ENCODE measurements at places on chromosomes 2 and 18.

DNA sequence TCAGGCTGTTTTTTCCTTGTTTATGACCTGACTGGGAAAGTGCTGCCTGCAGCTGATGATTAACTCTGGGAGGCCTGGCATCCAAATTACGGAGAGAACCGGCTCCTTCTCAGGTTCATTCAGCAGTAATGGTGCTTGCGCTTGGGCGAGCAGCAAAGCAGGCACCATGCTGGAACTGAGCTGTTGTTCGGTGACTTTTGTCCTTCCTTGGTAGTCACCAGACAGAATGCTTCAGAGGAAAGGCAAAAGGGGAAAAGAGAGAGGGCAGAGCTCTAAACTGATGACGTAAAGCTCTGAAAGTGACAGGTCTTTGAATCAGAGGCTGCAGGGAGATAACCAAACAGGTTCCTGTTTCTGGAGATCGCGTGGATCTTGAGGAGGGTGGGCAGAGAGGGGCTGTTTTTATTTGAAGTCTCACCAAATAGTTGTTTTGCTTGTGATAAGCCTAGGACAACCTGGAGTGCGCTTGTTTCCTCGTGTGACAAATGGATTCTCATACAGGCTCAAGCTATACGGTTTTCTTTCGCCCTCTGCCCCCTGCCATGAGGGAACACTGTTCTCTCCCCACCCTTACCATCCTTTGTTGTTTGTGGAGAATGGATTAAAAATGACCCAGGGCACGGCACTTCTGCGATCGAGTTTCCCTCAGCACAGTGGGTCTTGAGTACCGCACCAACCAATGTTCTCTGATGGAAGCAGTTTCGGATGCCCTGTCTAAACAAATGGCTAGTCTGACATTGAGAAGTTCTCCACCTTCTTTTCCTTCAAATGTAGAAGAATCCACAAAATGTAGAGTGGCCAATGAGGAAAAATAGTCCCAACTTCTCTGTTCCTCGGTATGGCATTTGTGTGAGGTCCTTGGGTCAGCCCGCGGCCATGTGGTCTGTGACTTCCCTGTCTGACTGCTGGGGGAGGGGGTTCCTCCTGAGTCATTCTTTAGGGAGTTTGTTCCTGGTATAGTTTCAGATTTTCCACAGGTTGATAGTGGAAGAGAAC lies 1.3 kb downstream of the RASGRP3 start:
- peaks cover 64% of the 10 kb centered on the region for H3K4me1 ChIP-seq
- no peaks in the 10 kb centered on the region for H3K27me3 ChIP-seq
- peak overlapping the region; percentile 65 for H3K4me3 ChIP-seq

GRCh38 chr2:108923736-108924579 lies 65.1 kb downstream of the EDAR start:
- no peaks in the 10 kb centered on the region for H3K36me3 ChIP-seq
- DNase-seq = no peak
- no peaks in the 10 kb centered on the region for H3K27me3 ChIP-seq
- no peak overlapping the region for H3K4me3 ChIP-seq

DNA sequence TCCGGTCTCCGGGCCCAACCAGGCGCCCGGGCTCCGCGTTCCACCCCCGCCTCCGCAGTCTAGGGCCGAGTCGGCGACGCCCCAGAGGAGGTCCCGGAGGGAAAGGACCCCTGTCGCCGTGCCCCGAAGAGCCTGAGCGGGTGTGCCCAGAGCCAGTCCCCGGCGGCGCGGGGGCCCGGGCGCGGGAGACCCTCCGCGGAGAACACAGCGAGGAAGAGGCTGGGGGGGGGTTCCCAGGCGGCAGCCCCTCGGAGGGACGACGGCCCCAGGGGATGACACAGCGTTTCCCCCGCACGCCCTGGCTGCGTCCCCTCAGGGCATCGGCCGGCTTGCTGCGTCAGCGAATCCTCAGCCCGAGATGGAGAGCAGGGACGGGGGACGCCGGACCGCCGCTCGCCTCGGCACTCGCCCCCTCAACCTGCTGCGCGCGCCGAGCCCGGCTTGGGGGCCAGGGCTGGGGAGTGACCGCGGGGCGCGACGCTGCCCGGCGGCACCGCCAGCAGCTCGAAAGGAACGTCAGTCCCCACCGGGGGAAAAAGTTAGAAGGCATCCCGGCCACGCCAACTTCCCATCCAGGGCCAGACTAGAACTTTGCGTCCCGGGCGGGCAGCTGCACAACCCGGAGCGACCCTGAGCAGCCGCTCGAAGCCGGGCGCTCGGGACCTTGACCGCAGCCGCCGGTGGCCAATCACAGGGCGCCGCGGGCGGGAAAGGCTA lies 711 bp downstream of the SFXN5 start:
- H3K4me3 ChIP-seq = peak overlapping the region; percentile 79
- H3K36me3 ChIP-seq = peaks cover 9% of the 10 kb centered on the region
- peak overlapping the region; percentile 93 for H3K27ac ChIP-seq
- H3K27me3 ChIP-seq = no peaks in the 10 kb centered on the region
- H3K4me1 ChIP-seq = peaks cover 21% of the 10 kb centered on the region

GRCh38 chr2:158113741-158114295 lies 12.1 kb downstream of the UPP2 start:
- no peak overlapping the region for H3K27ac ChIP-seq
- no peak for DNase-seq
- H3K4me1 ChIP-seq = no peaks in the 10 kb centered on the region
- no peaks in the 10 kb centered on the region for H3K36me3 ChIP-seq

DNA sequence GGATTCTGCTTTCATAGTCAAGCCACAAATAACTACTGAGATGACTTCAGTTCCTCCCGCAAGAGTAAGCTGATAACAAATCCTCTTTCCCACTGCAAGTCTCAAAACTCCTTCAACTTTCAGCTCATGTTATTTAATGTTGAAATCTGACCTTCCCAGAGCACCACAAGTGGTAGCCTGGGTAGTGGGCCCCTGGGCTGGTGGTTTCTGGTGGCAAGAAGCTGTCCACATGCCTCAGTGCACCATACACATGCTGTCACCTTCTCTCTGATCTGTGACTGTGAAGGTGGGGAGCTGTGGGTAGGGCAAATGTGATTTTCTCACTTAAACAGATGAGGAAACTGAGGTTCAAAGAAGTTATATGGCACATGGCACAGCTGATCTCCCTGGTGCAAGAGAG lies 246.1 kb upstream of the EPAS1 start:
- no peak overlapping the region for H3K4me3 ChIP-seq
- H3K4me1 ChIP-seq = no peaks in the 10 kb centered on the region

- DNase-seq = no peak
- H3K27ac ChIP-seq = no peak overlapping the region
- H3K36me3 ChIP-seq = no peaks in the 10 kb centered on the region
- no peaks in the 10 kb centered on the region for H3K27me3 ChIP-seq
- no peak overlapping the region for H3K4me3 ChIP-seq
- H3K4me1 ChIP-seq = peaks cover 66% of the 10 kb centered on the region
Observed at GRCh38 chr2:160474891-160475787, 18.5 kb downstream of the RBMS1 start.

GRCh38 chr2:224220586-224221255 lies 181.2 kb downstream of the FAM124B start:
- no peak overlapping the region for H3K4me3 ChIP-seq
- H3K27ac ChIP-seq = no peak overlapping the region
- DNase-seq = no peak
- peaks cover 12% of the 10 kb centered on the region for H3K4me1 ChIP-seq

DNA sequence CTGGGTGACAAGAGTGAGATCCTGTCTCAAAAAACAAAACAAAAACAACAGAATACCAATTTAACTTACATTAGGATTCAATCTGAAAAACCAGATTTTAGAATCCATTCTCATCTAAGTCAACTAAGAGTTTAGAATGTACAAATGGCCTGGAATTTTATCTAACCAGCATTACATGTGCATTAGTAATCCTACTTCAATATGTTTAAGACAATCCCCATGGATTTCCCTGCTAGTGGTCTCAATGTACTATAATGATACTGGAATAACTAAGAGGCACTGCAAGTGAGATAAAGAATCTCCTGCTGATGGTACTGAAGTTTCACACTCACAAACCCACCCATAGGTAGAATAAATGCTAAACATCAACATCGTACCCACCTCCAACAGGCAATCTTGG lies 53.9 kb upstream of the DNER start:
- no peaks in the 10 kb centered on the region for H3K36me3 ChIP-seq
- H3K4me1 ChIP-seq = no peaks in the 10 kb centered on the region
- no peak overlapping the region for H3K4me3 ChIP-seq
- H3K27ac ChIP-seq = no peak overlapping the region
- no peak for DNase-seq

DNA sequence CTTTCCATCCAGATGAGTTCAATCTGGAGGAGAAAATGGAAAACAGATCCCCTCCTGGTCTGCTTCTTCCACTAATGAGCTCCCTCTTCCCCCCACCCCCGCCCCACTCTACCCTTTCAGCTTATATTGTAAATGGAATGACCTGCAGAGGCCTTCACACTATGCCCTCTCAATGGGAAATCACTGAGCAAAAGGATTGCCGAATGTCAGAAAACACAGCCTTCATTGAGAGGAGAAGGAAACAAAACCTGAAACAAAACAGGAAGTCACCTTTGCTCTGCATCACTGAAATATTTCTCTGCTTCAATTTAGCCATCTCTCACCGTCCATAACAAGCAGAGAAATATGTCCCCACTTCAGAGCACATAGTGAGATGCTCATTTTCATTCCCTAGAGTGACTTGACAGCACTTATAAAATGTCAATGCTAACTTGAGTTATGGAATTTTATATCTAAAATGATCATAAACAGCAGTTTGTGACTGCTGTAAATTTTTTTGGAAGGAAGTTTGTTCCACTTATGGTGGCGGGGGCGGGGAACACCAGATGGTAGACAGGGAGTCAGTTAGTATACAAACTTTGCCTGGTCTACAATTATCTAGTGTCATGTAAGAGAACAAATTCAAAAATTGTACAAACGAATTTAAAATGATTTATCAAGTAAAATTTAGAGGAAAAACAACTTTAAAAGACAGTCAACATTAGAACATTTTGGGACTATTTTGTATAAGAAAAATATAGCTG lies 1.8 kb upstream of the FRZB start:
- DNase-seq = no peak
- no peak overlapping the region for H3K27ac ChIP-seq
- H3K36me3 ChIP-seq = no peaks in the 10 kb centered on the region
- peaks cover 7% of the 10 kb centered on the region for H3K4me1 ChIP-seq
- peaks cover 18% of the 10 kb centered on the region for H3K27me3 ChIP-seq

GRCh38 chr2:30038419-30038818 lies 108.4 kb upstream of the YPEL5 start:
- H3K27me3 ChIP-seq = peaks cover 5% of the 10 kb centered on the region
- H3K27ac ChIP-seq = no peak overlapping the region
- H3K36me3 ChIP-seq = no peaks in the 10 kb centered on the region
- no peaks in the 10 kb centered on the region for H3K4me1 ChIP-seq
- no peak for DNase-seq
- H3K4me3 ChIP-seq = no peak overlapping the region

DNA sequence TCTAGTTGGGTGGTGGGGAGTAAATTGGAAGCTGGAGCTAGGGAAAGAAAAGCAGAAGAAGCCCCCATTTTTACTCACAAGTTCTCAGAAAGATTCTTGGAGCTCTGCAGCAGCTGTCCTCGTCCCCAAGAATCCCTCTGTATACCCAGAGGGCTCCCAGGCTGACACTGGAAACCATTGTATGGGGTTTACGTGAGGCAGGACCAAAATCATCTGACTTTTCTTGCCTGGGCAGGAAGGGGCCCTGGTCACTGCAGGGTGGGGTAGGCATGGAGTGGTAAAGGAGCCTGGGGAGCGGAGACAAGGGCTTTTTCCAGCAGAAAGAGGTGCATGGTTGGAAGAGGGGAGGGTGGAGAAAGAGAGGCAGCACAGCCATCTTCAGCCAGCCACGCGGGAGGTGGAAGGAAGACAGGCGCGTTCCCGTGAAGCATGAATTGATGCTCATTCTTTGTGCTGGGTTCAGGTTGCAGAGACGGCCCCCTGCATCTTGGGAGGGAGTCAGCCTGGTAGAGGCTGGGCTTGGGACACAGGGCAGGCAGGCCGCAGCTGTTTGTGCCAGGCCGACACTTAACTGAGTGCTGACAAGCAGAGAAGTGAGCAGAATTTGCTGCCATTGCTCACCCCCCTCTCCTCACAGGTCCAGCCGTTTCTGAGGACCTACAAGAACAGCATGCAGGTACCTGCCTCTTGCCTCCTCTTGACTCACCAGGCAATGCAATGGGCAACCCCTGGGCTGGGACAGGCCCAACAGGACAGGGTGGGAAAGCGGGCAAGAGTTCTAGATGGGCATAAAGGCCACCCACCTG lies 94.8 kb downstream of the PLB1 start:
- H3K4me3 ChIP-seq = no peak overlapping the region
- H3K4me1 ChIP-seq = peaks cover 34% of the 10 kb centered on the region
- no peak overlapping the region for H3K27ac ChIP-seq
- no peaks in the 10 kb centered on the region for H3K36me3 ChIP-seq

GRCh38 chr2:235847576-235847975 lies 320.6 kb downstream of the GBX2 start:
- no peaks in the 10 kb centered on the region for H3K27me3 ChIP-seq
- no peak for DNase-seq
- no peaks in the 10 kb centered on the region for H3K36me3 ChIP-seq
- H3K4me3 ChIP-seq = no peak overlapping the region
- H3K4me1 ChIP-seq = no peaks in the 10 kb centered on the region

DNA sequence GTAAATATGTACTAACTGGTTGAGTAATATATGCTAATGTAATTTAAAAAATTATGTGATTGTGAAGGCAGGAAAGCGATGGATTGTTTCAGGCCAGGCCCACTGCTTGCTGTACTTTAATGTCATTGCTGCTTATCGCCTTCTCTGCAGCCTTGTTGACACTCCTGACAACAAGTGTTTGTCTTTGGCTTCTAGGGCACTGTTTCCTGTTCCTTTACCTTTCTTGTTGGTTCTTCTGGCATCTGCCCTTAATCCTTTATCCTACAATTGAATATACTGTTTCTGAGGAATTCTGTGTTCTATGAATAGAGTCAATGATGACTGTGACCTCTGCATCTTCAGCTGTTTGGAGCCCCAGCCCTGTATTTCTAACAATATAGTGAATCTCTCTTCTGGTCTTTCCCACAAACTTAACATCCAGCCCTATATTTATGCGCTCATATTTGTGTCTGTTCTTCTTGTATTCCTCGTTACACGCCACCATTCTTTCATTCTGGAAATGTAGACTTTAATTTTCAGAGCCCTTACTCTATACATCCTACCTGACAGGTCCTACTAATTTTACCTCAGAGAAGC lies 17.6 kb downstream of the ACSL3 start:
- no peak overlapping the region for H3K27ac ChIP-seq
- DNase-seq = no peak
- no peaks in the 10 kb centered on the region for H3K27me3 ChIP-seq

DNA sequence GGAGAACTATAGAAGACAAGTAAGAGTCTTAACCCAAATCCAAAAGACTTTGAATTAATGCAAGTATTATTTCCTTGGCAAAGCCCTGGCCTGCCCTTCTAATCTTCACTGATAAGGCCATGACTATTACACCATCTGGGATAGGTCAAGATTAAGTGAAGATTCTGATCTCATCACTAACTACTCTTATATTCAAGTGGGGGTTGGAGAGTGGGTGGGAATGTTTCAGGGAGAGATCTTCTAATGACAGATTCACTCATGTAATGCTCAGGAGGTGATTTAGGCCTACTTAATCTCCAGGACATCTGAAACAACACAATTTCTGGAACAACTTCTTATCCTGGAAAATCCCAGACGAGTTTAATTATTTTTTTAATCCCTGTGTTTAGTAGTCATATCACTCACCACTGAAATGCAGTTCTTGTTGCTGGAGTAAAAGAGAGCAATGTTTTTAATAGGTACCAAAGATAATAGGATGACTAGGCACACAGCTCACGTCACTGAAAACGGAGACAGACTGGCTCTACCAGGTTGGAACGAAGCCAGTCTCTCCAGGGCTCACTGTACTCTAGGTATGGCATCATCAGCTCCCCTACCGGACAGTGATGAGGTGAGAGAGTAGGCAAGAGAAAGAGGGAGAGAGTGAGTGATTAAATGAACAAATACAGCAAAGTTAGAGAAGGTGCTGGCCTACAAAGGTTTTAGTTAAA lies 133.1 kb downstream of the NCKAP5 start:
- no peak overlapping the region for H3K4me3 ChIP-seq
- H3K27ac ChIP-seq = peak overlapping the region; percentile 15
- DNase-seq = peak; percentile 57
- H3K36me3 ChIP-seq = no peaks in the 10 kb centered on the region
